ENCODE measurements at places on chromosomes 3 and 15.

GRCh38 chr3:193271101-193271840 lies 30.2 kb downstream of the PLAAT1 start:
- DNase-seq = no peak

GRCh38 chr3:182544542-182544941 lies 248.8 kb upstream of the ATP11B start:
- DNase-seq = no peak

DNA sequence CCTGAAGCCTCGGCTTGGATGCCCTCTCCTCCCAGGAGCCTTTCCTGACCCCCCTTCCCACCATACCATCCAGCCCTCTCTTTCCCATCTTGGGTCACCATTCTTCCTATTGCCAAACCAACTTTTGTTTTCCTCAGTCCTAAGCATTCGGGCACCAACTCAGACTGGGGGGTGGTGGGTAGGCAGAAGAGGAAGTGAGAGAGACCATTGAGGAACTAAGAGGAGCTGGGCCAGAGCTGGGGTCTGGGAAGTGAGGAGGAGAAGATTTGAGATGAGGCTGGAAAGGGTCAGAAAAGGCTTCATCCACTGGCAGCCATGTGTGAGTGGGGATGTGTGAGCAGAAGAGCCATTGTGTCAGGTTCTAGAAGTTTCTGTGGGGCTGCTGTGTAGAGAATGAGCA lies 37.7 kb downstream of the TKT start:
- no peak for DNase-seq

DNA sequence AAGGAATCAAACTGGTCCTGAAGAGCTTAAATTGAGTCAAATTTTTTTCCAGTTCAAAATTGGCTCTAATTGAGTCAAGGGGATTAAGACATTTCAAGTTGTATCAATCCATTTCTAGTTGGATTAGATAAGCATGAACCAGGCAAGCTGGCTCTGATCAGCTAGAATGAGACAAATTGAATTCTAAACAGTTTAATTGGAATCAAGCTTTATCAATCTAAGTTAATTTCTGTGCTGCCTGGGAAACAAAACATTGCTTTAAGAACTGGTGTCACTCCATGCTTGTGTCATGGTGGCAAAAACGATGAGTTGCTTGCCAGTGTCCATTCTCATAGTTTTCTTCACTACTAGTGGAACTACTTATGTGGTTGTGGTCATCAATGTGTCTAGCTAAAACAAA lies 116.8 kb downstream of the TGFBR2 start:
- no peak for DNase-seq

- DNase-seq = no peak
Measured at GRCh38 chr15:89384176-89384604, 49.6 kb upstream of the POLG start.

GRCh38 chr3:52084954-52085680 lies 28.7 kb upstream of the DUSP7 start:
- DNase-seq = no peak

- no peak for DNase-seq
Measured at GRCh38 chr3:40908612-40909011, 290.7 kb upstream of the CTNNB1 start.

DNA sequence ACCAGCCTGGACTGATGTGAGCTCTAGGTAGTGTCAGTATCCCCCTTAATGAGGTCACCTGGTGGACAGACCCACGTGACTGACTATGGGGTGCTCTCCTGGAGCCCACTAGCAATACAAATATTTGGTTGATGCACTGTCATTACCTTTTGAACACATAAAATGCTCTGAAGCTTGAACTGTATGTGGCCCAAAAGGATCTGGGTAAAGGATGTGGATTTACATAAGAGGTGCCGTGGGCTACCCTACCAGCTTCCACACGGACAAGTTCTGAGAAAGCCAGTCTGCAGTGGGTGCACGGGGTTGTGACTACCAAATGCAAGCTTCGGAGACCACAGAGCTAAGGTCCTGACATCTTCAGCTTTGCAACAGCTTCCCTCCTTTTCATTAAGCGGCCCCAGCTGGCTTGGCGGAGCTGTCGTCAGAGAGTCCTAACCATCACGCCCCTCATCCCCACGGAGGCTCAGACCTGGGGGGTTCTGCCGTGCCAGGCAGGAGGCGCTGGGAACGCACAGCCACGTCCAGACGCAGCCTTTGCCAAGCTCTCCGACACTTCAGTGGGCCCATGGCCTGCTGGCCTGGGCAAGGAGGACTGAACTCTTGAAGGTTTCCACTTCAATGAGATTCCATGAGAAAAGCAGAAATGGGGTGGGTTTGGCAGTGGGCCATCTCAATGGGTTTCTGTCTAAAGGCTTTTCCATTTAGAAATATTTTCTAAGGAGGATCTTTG lies 228.3 kb downstream of the ADAMTS17 start:
- no peak for DNase-seq

GRCh38 chr3:86793786-86794185 lies 197.2 kb downstream of the VGLL3 start:
- DNase-seq = peak; percentile 46

- DNase-seq = peak; percentile 12
Measured at GRCh38 chr3:19213603-19214220, 65.4 kb downstream of the KCNH8 start.

GRCh38 chr15:52733696-52734255 lies 54.6 kb upstream of the ATOSA start:
- DNase-seq = no peak

GRCh38 chr3:115990669-115991068 lies 367.4 kb downstream of the GAP43 start:
- peak; percentile 72 for DNase-seq

- DNase-seq = no peak
Measured at GRCh38 chr3:134751831-134752230, 43.2 kb upstream of the EPHB1 start.

All from A673 (cell line).